ENCODE measurements at places on chromosomes 3 and 15. TPM values are rescaled to one million over a fixed set of nuclear protein-coding genes. Genes with fewer than 3 reads are reported as not detected.

GRCh38 chr3:8555113-8555661 lies 53.6 kb downstream of the LMCD1 start:
- peaks cover 29% of the 10 kb centered on the region for H3K4me1 ChIP-seq
- no peak overlapping the region for H3K27ac ChIP-seq
- H3K36me3 ChIP-seq = no peaks in the 10 kb centered on the region
- H3K27me3 ChIP-seq = no peaks in the 10 kb centered on the region

- no peak for DNase-seq
- H3K4me3 ChIP-seq = no peak overlapping the region
- H3K27ac ChIP-seq = no peak overlapping the region
- H3K27me3 ChIP-seq = no peaks in the 10 kb centered on the region
- H3K4me1 ChIP-seq = peaks cover 7% of the 10 kb centered on the region
Observed at GRCh38 chr15:91790836-91791235, 62.7 kb upstream of the SLCO3A1 start.

DNA sequence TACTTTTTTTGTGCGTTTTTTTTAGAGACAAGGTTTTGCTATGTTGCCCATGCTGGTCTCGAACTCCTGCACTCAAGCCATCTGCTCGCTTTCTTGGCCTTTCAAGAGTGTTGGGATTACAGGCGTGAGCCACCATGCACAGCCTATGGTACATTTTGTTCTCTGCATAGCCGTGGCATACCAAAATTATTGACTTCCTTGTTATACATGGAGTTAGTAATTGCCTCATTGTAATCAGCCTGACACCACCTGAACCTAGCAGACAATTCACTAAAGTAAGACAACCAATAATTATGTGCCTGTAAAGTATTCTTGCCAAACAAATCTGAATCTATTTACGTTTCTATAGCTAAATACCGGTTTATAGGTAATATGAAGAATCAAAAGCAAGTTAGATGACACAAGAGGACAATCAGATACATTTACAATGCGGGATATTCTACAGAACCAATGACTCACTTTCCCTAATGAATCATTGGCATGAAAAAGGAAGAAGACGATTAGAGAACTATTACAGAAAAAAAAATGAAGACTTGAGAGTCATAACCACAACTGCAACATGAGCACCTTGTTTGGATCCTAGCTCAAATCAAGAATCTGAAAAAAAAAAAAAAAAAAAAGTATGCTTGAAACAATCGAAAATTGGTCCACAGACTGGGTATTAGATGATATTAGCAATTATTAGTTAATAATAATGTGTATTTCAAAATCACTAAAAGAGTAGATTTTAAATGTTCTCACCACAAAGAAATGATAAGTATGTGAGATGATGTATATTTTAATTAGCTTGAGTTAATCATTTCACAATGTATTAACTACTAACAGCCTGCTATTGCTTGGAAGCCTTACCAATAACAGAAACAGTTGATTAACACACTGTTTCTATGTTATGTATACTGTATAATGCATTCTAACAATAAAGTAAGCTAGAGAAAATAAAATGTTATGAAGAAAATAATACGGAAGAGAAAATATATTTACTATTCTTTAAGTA lies 7.1 kb downstream of the GUCA1C start:
- no peak overlapping the region for H3K4me3 ChIP-seq
- H3K4me1 ChIP-seq = no peaks in the 10 kb centered on the region
- no peaks in the 10 kb centered on the region for H3K27me3 ChIP-seq
- H3K27ac ChIP-seq = no peak overlapping the region
- no peak for DNase-seq

PLOD2 gene
- 45.8 TPM for total RNA-seq

ASB14 gene
- 0.17 TPM for total RNA-seq

NPTN gene
- 145 TPM for total RNA-seq

OR5K2 gene
- not detected for total RNA-seq

MBNL1 gene
- total RNA-seq = 190 TPM

DNA sequence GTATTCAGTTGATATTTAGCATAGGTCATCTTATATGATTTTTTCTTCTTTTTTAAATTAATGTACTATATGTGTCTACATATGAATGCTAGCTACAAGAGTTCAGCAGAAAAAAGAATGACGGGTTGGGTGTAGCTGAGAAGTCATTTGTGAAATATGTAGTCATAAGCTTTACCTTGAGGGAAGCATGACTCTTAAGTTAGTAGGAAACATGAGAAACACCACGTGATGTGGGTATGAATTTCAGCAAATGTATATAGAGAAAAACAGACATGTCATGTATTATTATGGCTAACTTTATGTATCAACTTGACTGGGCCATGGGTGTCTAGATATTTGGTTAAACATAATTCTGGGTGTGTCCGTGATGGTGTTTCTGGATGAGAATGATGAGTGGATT lies 125.0 kb downstream of the RAP2B start:
- H3K36me3 ChIP-seq = no peaks in the 10 kb centered on the region
- H3K27ac ChIP-seq = no peak overlapping the region
- no peak for DNase-seq
- H3K4me1 ChIP-seq = no peaks in the 10 kb centered on the region
- no peaks in the 10 kb centered on the region for H3K27me3 ChIP-seq

GRCh38 chr3:122055215-122055614 lies at the start of gene CD86:
Gene CD86 (plus strand): TSS chr3:122055362. CDS start chr3:122055490, 128 bp downstream.
- H3K27me3 ChIP-seq = no peaks in the 10 kb centered on the region
- H3K36me3 ChIP-seq = no peaks in the 10 kb centered on the region
- DNase-seq = peak; percentile 55

ARIH2 gene
- total RNA-seq = 69.7 TPM

DNA sequence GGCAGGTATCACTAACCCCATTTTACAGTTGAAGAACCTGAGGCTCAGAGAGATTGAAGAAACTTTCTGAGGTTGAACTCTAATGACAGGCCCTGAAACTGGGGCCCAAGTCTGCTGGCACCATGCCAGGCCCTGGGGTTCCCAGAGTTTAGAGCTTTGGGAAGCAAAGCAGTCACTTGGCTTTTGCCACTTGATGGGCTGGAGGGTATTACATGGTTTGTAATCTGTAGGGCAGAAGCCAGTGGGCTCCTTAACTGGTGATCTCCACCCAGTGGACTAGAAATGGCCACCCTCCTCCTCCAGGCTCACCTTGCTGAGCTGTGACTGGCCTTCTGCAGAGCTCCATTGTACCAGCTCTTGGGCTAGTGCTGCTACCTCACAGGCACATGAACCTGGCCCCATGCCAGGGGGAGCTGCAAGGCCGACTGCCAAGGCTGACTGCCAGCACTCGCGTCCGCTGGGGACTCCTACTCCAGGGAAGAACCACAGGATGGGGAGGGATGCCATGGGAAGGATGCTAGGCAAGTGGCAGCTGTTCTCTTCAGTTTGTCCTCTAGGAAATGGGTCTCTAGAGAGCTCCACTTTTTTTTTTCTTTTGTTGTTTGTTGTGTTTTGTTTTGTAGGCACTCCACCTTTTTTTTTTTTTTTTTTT lies 104.8 kb downstream of the ETFA start:
- H3K27ac ChIP-seq = no peak overlapping the region
- no peaks in the 10 kb centered on the region for H3K4me1 ChIP-seq
- peak; percentile 97 for DNase-seq
- H3K4me3 ChIP-seq = no peak overlapping the region

DNA sequence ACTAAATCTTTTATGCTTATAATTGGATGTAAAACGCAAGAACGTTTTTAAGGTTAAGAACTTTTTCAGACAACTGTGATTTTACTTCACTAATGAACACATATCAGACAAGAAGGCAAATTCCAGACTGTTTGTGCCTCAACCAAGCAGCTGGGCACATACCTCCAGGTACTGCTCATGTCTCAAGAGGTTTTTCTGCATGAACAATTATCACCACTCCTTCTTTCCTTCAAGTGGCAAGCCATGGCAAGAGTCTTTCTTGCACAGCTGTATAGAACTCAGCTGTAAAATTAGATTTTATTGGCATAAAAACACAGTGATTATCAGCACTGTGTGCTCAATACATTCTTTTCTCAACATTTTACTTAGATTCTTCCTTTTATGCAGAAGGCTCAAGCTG lies 64.3 kb downstream of the FNDC3B start:
- no peak for DNase-seq
- H3K36me3 ChIP-seq = no peaks in the 10 kb centered on the region
- no peaks in the 10 kb centered on the region for H3K27me3 ChIP-seq
- H3K4me3 ChIP-seq = no peak overlapping the region

DNA sequence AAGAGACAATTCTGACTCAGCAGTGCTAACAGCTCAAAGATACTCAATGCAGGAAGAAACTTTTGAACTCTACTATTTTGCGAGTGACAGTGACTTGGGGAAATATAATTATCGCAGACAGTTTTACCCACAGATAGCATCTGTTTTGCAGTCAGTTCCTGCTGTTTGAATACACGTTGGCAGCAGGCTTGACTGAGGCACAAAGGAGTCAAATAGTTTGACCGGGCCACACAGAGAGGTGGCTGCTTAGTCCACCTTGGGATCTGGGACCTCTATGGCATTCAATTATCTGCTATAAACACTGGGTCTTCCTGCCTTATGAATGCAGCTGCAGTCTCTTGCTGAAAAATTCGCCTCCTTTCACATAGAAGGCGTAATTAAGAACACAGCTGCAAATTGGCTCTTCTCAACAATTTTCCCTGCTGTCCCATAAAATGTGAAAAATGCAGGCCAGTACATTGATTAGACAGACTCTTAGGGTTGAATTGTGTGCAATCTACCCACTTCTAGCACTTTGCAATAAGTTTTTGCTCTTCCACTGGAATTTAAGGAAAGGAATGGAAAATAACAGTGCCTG lies 56.5 kb downstream of the OTOL1 start:
- no peak overlapping the region for H3K27ac ChIP-seq
- no peaks in the 10 kb centered on the region for H3K36me3 ChIP-seq
- no peaks in the 10 kb centered on the region for H3K4me1 ChIP-seq
- H3K27me3 ChIP-seq = no peaks in the 10 kb centered on the region
- DNase-seq = no peak

HTR3E gene
- not detected for total RNA-seq

- H3K27me3 ChIP-seq = no peaks in the 10 kb centered on the region
- no peaks in the 10 kb centered on the region for H3K36me3 ChIP-seq
- DNase-seq = no peak
Observed at GRCh38 chr3:125582707-125583106, 12.6 kb downstream of the OSBPL11 start.

DNA sequence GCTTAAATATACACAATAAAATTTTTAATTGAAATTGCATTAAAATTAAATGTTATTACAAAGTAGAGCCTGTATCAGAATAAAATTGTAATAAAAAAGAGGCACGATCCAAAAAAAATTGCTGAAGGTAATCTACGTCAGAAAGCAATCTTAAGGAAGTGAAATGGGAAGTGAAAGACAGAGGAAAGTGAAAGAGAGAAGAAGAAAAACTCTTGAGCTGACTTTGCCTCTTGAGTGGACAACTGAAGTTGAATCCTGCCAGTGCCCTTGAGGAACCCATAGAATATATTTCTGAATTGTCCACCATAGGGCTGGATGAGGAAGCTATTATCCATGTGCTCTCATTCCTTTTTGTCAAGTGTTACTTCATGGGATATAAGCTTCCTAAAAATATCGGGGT lies 285.1 kb upstream of the STAC start:
- H3K36me3 ChIP-seq = no peaks in the 10 kb centered on the region
- no peaks in the 10 kb centered on the region for H3K27me3 ChIP-seq
- DNase-seq = no peak

- H3K27me3 ChIP-seq = no peaks in the 10 kb centered on the region
- no peak overlapping the region for H3K4me3 ChIP-seq
- H3K36me3 ChIP-seq = no peaks in the 10 kb centered on the region
Observed at GRCh38 chr3:124243177-124243859, 251.4 kb upstream of the ROPN1 start.

ADAMTS7 gene
- total RNA-seq = 7.9 TPM

ZPLD1 gene
- not detected for total RNA-seq

GRCh38 chr3:171160325-171160724 lies 133.8 kb upstream of the SLC2A2 start:
- DNase-seq = no peak
- no peak overlapping the region for H3K4me3 ChIP-seq
- no peaks in the 10 kb centered on the region for H3K4me1 ChIP-seq
- no peak overlapping the region for H3K27ac ChIP-seq
- no peaks in the 10 kb centered on the region for H3K27me3 ChIP-seq

DNA sequence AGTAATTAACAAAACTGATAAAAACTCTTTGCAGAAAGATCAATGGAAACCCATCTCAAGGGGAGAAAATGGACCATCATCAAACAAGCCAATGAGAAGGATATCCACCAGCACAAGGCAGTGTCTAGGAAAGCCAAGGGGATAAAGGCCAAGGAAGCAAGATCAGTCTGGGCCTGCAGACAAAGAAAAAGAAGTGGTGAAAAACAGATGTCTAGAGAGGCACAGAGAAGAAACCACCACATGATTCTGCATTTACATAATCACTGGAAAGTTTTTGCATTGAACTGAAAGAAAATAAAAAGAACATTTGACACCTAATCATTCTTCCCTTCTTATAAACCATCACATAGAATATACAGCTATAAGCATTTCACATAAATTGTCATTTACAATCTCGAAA lies 23.0 kb upstream of the VPS39 start:
- no peak overlapping the region for H3K4me3 ChIP-seq
- peaks cover 56% of the 10 kb centered on the region for H3K36me3 ChIP-seq
- no peaks in the 10 kb centered on the region for H3K27me3 ChIP-seq
- DNase-seq = no peak

- no peaks in the 10 kb centered on the region for H3K27me3 ChIP-seq
- DNase-seq = peak; percentile 15
- H3K4me3 ChIP-seq = no peak overlapping the region
Observed at GRCh38 chr3:14847613-14848541, 29.1 kb downstream of the FGD5 start.

DNA sequence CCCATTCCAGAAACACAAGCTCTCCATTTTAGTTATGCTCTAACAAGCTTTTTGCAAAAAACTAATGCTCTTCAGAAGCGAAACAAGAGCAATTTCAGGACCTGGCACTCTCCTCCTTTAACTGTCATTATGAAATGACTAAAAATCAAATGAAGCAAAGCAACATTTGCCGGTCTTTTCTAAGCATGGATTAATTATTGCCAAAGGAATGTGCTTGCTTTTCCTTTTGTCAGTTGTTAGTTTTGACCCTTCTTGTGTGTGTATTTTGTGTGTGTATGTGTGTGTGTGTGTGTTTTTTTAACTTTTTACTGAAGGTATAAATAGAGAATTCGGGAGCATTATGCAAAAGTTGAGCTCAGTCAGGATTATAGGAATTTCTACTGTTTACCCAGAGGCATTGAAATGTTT lies 509.1 kb downstream of the TUSC7 start:
- peak overlapping the region; percentile 28 for H3K4me3 ChIP-seq
- no peaks in the 10 kb centered on the region for H3K27me3 ChIP-seq
- H3K36me3 ChIP-seq = no peaks in the 10 kb centered on the region
- no peak overlapping the region for H3K27ac ChIP-seq
- H3K4me1 ChIP-seq = peaks cover 23% of the 10 kb centered on the region
- no peak for DNase-seq

PRICKLE2 gene
- 9.0 TPM for total RNA-seq

SHF gene
- total RNA-seq = 3.2 TPM

DNA sequence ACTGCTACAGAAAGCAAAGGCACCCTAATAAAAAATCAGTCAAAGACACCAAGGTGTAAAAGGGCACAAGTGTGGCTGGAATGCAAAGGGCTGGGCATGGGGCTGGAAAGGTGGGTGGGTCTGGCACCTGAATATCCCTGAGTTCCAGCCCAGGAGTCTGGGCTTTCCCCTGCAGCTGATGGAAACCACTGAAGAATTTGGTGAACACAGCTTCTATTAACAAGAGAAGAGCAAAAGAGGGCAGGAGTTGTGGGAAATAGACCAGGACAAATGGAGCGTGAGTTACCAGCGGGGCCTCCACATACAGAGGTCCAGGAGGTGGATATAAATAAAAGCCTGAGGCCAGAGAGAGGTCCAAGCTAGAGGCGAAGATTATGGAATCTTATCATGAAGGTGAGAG lies 45.1 kb upstream of the TPM1 start:
- no peak overlapping the region for H3K4me3 ChIP-seq
- no peak overlapping the region for H3K27ac ChIP-seq
- DNase-seq = no peak
- H3K27me3 ChIP-seq = no peaks in the 10 kb centered on the region
- H3K36me3 ChIP-seq = no peaks in the 10 kb centered on the region

HGD gene
- 1.8 TPM for total RNA-seq

Data from adrenal gland (tissue), 19 donors.